ENCODE measurements at places on chromosomes 2 and 18.

DNA sequence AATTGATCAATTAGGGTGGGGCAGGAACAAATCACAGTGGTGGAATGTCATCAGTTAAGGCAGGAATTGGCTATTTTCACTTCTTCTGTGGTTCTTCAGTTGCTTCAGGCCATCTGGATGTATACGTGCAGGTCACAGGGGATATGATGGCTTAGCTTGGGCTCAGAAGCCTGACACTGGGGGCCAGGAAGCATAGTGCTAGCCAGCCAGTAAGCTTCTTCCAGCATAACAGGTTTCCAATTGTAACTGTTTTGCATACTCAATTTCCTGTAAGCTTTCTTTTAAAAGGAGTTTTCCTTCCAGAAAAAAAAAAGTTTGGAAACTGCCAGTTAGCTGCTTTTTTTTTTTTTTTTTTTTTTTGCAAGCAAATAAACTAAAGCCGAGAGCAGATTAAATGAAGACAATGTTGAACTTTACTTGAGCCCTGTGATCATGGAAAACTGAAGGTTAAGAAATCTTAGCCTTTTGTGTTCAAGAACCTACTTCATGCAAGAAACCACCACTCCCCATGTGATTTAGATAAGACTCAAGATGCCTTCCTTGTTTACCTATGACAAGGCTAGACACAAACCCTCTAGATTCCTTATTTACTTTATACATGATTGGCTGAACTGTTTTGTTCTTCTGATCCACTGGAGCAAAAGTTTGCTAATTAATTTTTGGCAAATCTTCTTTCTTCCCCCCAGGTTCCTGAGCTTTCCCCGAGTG lies 126.9 kb upstream of the LINC00305 start:
- DNase-seq, result no peak

DNA sequence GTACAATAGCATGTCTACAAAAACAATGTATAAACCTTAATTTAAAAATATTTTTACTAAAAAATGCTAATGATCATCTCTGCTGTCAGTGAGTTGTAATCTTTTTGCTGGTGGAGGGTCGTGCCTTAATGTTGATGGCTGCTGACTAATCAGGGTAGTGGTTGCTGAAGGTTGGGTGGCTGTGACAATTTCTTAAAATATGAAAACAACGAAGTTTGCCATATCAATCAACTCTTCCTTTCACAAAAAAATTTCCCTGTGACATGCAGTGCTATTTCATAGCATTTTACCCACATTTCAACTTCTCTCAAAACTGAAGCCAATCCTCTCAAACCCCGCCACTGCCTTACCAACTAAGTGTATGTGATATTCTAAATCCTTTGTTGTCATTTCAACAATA lies 112.4 kb downstream of the OLA1 start:
- DNase-seq, result no peak

DNA sequence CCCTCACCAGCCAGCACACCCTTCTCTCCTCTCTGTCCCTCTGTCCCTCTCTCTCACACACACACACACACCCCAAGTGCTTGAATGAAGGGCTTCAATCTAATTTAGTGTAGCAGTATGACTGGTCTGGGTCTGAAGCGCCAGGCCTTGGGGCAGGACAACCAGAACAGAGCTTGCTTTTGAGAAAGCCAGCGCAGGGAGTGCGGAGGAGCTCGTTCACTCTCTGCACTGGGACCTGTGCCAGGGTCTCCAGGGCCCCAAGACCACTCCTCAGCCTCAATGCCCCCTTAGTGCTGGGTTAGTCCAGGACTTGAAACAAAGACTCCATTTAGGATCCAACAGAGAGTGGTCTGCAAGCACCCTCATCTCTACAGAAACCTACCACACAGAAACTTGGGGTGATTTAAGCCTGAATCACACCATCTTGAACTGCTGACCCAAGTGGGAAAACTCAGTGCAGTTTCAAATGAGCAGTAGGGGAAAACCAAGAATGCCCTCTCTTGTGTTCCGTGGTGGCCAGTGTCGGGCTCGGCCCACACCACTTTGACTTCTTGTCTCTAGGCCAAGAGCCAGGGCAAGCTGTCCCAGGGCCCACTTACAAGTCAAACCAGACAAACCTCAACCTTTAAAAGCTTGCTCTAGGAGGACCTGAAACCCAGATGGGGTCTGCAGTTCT lies 66.6 kb upstream of the WIPF1 start:
- no peak for DNase-seq

GRCh38 chr2:159130302-159130701 lies 156.2 kb downstream of the WDSUB1 start:
- no peak for DNase-seq

GRCh38 chr18:34315591-34316352 lies 91.1 kb upstream of the NOL4 start:
- no peak for DNase-seq

DNA sequence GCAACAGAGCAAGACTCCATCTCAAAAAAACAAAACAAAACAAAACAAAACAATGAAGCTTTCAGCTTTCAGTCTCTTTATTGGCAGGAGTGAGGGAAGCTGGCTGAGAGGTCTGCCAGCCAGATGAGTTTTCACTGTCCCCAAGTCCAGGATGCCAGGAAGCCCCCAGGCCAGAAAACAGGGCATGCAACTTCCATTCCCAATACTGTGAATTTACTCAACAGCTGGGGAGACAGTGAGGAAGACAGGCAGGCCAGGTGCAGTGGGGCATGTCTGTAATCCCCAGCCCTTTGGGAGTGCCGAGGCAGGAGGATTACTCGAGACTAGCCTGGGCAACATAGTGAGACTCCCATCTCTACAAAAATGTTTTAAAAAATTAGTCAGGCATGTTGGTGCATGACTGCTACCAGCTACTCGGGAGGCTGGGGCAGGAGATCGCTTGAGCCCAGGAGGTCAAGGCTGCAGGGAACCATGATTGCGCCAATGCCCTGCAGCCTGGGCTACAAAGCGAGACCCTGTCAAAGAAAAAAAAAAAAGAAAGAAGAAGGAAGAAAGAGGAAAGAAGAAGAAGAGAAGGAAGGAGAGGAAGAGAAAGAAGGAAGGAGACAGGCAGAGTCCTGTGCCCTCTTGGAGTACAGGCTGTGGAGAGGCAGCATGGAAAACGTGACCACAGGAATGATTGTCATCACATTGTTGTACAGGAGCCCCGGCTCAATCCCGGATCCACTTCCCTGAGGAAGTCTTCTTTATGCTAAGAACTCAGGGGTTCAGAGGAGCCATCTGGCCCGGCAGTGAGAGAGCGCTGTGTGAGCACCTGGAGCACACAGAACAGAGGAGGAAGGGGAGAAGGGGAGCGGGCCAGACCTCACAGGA lies 29.2 kb upstream of the POMC start:
- DNase-seq, result no peak

- peak; percentile 79 for DNase-seq
These were observed 7.9 kb downstream of the PCBP1 start for GRCh38 chr2:70094978-70095719.

DNA sequence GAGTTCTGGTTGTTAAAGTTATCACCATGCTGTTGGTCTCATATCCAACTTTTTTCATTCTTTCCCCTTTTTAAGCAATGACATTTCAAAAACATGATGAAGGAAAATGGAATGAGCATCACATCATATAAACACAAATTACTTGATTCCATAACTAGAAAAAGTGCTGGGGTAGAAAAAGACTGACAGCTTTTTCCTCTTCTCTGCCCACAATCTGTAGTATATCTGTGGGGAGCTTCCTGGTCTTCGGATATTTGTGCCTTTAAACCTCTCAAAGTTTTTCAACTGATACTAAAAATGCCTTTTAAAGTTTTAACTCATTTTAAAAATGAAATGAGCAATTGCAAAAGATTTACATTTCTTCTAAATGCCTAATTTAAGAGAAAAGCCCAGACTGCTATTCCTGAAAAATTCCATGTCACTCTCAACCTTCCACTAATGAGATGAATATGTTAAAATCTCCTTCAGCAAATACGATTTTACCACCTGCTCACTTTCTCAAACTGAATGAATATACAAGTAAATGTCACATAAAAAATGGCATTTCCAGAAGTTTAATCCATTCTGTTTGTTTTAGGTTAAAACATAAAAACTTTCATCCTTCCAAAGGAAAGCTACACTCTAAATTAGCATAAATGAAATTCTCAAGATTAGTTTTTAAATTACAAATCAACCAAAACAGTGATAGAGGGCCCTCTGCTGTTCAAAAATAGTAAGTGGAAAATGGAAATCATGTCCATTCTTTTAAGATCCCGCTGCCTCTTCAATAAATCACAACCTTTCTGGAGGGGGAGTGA lies 2.1 kb downstream of the DNAH7 start:
- DNase-seq, result no peak

- no peak for DNase-seq
These were observed 24.4 kb downstream of the CAPG start for GRCh38 chr2:85385746-85386145.

GRCh38 chr2:139177041-139177440 lies 396.9 kb upstream of the NXPH2 start:
- DNase-seq, result no peak

DNA sequence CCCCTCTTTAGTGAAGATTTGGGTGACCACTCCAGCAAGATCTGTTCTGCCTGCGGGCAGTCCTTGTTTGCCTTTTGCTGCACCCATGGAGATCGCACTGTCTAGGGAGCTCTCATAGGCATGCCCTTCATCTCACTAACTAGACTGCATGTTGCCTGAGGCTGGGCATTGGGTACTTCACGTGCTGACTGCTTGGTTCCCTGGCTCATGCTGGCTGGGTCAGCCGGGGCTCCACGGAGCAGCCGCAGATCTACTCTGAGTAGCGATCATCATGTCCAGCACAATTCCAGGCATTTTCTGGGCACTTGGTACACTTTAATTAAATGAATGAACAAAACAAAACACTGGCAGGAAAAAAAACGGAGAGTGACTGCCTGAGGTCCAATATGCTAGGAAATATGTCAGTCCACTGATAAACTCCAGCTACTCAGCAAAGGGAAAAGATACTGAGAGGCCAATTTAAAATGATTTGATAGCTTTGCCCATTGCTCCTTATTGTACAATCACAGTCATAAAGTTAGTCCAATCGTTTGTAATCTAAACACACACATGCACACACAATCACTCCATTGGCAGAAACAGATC lies 220.3 kb downstream of the C1D start:
- no peak for DNase-seq

DNA sequence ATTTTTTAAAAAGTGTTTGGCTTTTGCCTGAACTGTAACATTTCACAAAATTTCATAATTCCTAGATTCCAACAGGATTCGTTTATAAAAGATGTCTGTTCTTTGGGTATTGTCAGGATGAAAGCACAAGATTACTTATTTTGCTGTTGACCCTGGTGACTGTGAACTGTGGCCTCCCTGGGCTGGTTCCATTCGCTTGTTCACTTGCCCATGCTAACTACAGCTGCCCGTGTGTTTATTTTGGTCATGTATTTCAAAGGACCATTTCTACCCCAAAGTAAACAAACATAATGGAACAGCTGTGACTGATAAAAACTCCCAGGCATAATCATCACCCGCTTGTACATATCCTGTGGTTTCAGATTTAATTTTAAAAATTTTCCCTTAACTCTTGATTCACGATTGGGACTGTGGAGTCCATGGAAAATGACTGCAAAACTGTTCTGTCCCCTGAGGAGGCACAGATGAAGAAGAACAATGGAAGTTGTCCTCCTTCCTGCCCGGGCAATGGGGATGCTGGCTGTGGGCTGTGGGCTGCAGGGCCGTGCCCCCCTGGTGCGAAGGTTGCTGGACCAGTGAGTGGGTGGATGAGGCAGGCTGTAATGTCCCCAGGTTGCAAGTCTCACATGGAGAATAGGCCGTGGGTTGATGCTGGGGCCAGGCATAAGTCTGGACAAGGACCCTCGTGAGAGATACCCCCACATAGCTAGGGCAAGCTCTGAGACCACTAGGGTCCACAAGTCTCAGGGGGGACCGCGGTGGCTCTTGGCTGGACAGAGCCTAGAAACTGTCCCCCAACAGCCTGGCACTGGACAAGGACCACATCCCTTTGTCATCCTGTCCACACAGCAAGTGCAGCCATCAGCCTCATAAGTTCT lies 28.9 kb upstream of the HDAC4 start:
- no peak for DNase-seq

DNA sequence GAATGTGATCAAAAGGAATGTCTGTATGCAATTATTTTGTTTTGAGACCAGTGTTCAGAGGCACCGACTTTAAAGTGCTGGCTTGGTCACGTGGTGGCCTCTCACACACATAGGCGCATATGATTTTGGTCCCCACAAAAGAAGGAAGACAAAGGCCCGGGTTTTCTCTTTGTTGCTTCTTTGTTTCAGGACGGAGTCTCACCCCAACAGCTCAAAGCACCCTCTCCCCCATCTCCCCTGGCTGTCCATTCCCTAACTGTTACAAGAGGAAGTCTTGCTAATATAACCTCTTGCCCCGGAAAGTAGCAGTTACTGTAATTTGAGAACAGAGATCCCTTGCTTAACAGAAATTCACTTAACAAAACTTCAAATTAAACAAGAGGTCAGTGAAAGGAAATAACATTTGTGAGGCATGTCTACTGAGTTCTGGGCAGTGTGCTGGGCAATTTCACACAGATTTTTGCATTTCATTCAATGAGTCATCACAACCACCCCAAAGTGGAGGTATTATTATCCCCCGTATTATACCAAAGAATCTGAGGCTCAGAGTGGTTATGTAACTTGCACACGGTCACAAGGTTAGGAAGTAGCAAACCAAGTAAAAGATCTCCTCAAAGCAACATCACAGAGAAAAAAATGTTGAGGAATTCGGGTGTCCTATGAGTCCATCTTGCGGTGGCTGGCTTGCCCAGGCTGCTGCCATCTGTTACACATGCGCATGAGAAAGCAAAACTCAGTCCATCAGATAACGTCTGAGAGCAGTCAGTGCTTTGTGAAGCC lies 75.8 kb downstream of the SDC1 start:
- DNase-seq, result no peak

GRCh38 chr2:139031722-139032121 lies 251.5 kb upstream of the NXPH2 start:
- no peak for DNase-seq

- DNase-seq, result no peak
These were observed 58.1 kb upstream of the TMEM182 start for GRCh38 chr2:102703748-102704147.

All from tibial artery (tissue), 4 donors.